Activated T-helper 2 cell treated with anti-CD3 and anti-CD28 coated beads, Interferon-gamma antibody, Interleukin-2, Interleukin-4, amounts not matched to agents 10 μg/mL and 5 μg/mL and 100 μg/mL, durations not matched to agents 14 hours and 24 hours and 36 hours (primary cell): ENCODE measurements at places on chromosomes 12 and 14.

DNA sequence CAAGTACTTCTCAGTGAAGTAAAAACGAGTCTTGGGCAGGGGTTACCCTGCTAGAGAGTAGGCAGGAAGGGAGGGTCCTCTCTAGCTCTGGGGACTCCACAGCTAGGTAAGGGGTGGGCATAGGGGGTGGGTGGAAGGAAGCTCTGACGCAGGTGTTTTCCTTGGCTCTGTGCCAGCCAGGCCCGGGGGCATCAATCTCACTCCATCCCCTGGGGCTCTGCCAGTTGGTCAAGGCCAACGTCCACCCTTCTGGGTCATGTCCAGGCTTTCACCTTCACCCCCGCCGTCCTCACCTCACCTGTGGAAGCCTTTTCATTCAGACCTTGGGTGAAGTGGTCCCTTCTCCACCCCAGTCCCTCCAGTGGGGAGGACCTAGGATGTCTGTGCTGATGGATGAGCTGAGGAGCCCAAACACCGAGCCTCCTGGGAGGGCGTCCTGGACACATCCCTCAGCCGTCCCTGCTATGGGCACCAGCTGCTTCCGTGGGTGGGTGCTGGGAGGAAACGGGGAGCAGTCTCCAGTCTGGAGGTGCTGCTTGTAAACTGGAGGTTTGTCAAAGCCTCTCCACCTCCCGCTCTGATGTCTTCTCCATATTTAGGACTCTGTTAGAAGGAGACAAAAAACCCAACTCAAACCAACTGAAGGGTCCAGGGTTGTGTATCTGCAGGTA, 71.5 kb upstream of the SFSWAP start:
- H3K27ac ChIP-seq: no peak overlapping the region
- peaks cover 12% of the 10 kb centered on the region for H3K27me3 ChIP-seq

DNA sequence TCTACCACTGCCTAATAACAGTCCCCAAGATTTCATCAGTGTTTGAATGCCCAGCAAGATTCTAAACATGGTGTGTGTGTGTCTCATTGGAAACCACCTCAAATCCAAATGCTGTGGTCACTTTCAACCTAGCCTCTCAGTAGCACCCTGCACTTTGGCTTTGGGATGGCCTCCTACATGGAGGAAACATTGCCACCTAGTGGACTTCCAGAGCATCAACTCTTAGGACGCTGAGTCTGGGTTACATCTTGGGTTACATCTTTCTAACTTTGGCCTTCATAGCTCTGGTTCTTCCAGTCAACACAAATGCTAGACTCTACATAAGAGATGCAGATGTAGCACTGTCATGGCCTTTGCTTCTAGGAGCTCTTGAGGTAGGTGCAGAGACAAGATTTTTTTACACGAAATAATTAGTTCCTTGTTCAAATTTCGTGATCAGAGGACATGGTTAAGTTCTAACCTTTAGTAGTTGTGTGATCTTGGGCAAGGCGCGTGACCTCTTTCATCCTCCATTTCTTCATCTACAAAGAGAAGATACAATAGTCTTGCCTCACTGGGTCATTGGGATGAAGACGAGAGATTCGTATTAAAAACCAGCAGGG, 113.5 kb upstream of the VASH1 start:
- H3K27ac ChIP-seq: no peak overlapping the region
- peaks cover 3% of the 10 kb centered on the region for H3K27me3 ChIP-seq
- DNase-seq: peak; percentile 10
- no peaks in the 10 kb centered on the region for H3K36me3 ChIP-seq
- no peak overlapping the region for H3K4me3 ChIP-seq
- H3K4me1 ChIP-seq: no peaks in the 10 kb centered on the region

- no peaks in the 10 kb centered on the region for H3K27me3 ChIP-seq
- no peaks in the 10 kb centered on the region for H3K36me3 ChIP-seq
- H3K4me3 ChIP-seq: no peak overlapping the region
- H3K27ac ChIP-seq: peak overlapping the region; percentile 65
- no peak for DNase-seq
Observed at GRCh38 chr14:94009767-94010166, 12.7 kb downstream of the CCDC197 start.

- H3K36me3 ChIP-seq: no peaks in the 10 kb centered on the region
- DNase-seq: no peak
- H3K27me3 ChIP-seq: no peaks in the 10 kb centered on the region
- no peak overlapping the region for H3K4me3 ChIP-seq
- H3K27ac ChIP-seq: no peak overlapping the region
Observed at GRCh38 chr12:90729736-90730135, 225.2 kb downstream of the CCER1 start.

DNA sequence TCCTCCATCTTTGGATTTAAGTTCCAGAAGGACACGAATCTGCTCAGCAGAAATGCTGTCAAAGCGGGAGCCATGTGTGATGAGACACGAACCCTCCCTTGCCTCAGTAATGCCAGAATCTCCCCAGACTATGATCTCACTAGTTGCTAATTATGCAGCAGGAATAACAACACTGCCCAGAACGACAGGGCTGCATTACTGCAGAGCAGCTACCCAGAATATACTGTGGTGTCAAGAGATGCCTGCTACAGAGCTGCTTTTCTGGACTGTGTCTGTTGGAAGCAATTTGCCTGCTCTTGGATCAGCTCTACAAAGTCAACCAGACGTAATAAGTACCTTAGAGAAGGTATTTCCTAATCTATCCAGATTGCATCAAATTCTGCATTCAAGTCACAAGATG, 5.5 kb downstream of the CSRNP2 start:
- peaks cover 45% of the 10 kb centered on the region for H3K4me1 ChIP-seq
- H3K4me3 ChIP-seq: no peak overlapping the region
- H3K36me3 ChIP-seq: peaks cover 41% of the 10 kb centered on the region

DNA sequence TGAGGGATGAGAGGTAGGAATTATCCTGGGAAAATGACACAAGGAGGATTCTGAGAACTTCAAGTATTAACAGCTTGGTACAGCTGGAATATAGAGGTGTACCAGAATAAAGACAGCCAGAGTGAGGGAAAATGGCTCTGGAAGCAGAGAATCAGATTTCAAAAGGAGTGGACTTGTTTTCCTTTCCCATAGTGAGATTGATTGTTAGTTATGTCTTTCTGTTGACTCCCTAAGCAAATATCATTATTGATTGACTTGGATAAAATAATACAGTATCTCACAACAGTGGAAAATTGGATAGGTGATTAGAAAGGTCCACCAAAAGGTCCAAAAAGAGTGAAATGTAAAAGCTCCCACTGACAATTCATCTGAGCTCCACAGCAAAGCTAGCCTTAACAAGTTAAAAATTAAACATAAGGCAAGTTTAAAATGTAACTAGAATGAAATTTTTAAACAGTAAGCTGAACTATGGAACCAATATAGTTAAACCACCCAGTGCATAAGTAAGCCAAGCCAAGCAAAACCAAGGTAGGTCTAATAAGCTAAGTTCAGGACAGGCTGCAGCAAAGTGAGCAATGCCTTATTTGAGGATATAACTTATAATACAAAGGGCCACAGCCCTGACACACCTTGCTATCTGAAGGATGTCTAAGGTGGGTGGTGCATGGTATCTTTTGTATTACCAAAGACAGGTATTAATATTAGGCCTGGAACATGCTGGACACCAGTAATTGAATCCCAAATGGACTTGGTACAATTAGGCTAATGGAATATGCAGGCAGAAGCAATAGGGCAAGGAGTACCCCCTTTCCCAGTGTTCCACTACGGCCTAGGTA, 21.8 kb downstream of the ENTPD5 start:
- no peaks in the 10 kb centered on the region for H3K36me3 ChIP-seq
- H3K27me3 ChIP-seq: no peaks in the 10 kb centered on the region
- no peak overlapping the region for H3K27ac ChIP-seq
- no peak overlapping the region for H3K4me3 ChIP-seq
- DNase-seq: no peak

GRCh38 chr14:58738189-58738836, 100.6 kb downstream of the DACT1 start:
- DNase-seq: no peak
- H3K36me3 ChIP-seq: no peaks in the 10 kb centered on the region
- H3K4me1 ChIP-seq: peaks cover 42% of the 10 kb centered on the region
- H3K27ac ChIP-seq: no peak overlapping the region
- no peak overlapping the region for H3K4me3 ChIP-seq

- H3K36me3 ChIP-seq: no peaks in the 10 kb centered on the region
- H3K27me3 ChIP-seq: no peaks in the 10 kb centered on the region
- no peak for DNase-seq
- no peak overlapping the region for H3K27ac ChIP-seq
Observed at GRCh38 chr12:100234166-100234565, 32.7 kb downstream of the DEPDC4 start.

- no peak overlapping the region for H3K27ac ChIP-seq
- DNase-seq: no peak
- no peaks in the 10 kb centered on the region for H3K4me1 ChIP-seq
- H3K36me3 ChIP-seq: no peaks in the 10 kb centered on the region
- no peak overlapping the region for H3K4me3 ChIP-seq
Observed at GRCh38 chr14:74333909-74334308, 14.4 kb upstream of the VRTN start.

DNA sequence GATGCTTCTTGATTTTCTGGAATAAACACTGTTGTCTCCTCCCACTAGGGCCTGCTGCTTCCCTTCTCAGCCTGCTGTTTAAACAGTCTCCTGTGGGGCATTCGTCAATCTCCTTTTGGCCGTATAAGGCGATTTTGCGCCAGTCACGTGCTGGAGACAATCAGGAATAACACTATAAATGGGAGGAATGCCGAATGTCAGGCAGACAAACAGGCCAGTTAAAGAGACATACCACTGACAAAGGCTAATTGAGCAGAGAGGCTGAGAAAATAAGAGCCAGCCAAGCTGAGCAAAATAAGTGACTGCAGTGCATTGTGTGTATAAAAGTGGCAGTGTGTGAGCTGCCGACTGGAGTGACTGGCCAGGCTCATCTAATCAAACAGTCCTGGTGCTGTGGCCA, 23.3 kb downstream of the DMAC2L start:
- H3K27ac ChIP-seq: no peak overlapping the region
- peaks cover 10% of the 10 kb centered on the region for H3K4me1 ChIP-seq
- peaks cover 14% of the 10 kb centered on the region for H3K36me3 ChIP-seq
- no peak for DNase-seq
- no peak overlapping the region for H3K4me3 ChIP-seq

DNA sequence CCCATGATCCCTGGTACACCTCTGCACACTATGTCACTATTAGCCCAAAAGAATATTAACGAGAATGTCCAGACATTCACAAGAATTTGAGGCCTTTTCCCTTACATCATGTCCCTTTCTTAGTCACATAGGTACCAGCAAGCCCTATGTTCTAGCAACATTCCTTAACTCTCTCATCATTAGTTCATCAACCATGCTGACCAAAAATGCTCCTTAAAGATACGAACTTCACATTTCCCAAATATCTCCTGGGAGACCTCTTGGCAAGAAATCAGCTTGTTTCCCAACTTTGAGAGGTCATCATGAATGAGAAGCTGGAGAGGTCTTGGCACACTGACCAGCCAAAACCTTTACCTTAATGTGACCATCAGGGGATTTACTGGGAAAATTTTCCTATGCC, 4.6 kb downstream of the SALL2 start:
- no peak overlapping the region for H3K27ac ChIP-seq
- H3K27me3 ChIP-seq: peaks cover 5% of the 10 kb centered on the region
- no peak overlapping the region for H3K4me3 ChIP-seq
- no peak for DNase-seq

DNA sequence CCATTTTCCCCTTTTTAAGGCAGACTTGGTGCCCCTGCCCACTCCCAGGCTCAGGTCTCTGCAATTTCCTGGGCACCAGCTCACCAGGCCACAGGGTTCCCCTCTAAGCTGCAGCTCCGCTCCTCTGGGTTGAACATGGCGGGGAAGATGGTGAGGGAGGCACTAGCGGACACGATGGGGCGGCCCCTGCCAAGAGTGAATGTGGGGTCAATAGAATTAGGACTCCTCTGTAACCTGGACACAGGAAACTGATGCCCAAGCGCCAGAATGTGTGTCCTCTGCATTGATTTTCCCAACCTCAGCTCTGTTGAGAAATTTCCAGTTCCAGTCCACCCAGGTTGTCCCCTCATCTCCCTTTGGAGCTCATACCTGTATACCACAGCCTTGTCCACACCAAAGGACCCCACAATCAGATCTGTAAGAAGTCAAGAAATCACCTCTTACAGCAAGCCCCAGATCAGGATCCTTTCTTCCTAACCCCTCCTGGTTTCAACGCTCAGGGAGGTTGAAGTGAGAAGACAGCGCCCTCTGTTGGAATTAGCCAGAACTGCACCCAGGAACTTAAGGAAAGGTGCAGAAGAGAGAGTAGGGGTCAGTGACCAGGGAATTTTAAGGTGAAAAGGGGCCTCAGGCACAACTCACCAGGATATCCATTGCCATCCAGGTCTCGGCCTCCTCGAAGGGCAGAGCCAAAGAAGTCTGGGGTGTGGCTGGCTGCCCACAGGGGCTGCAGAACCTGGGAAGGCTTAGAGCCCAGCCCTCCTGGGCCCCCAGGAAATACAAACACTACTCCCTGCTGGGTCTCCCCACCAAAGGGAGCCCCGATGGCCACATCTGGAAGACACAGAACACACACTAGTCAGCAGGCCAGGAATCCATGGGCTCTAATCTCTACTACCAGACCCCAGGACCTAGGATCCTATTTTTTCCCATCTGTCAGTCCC, 14.7 kb downstream of the ITGA5 start:
- H3K4me1 ChIP-seq: peaks cover 13% of the 10 kb centered on the region
- H3K4me3 ChIP-seq: no peak overlapping the region
- peak; percentile 45 for DNase-seq
- no peaks in the 10 kb centered on the region for H3K27me3 ChIP-seq

DNA sequence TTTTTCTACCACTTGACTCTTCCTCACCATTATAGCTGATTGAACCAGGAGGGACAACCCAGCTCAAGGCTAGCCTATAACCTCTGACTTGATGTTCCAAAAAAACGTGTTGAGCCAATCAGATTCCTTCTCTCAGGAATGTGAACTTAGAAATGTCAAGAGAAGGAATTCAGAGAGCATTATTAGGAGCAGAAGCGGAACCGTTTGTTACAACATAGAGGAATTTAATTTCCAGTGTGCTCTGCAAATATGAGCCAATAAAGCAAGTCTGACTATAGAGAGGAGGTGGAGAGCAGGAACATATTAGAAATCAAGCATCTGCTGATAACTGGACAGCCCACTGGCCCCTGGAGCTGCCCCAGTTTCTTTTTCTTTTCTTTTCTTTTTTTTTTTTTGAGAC, 15.3 kb upstream of the PELI2 start:
- H3K36me3 ChIP-seq: no peaks in the 10 kb centered on the region
- H3K27me3 ChIP-seq: peaks cover 12% of the 10 kb centered on the region
- no peaks in the 10 kb centered on the region for H3K4me1 ChIP-seq
- H3K4me3 ChIP-seq: no peak overlapping the region
- no peak overlapping the region for H3K27ac ChIP-seq
- DNase-seq: no peak

DNA sequence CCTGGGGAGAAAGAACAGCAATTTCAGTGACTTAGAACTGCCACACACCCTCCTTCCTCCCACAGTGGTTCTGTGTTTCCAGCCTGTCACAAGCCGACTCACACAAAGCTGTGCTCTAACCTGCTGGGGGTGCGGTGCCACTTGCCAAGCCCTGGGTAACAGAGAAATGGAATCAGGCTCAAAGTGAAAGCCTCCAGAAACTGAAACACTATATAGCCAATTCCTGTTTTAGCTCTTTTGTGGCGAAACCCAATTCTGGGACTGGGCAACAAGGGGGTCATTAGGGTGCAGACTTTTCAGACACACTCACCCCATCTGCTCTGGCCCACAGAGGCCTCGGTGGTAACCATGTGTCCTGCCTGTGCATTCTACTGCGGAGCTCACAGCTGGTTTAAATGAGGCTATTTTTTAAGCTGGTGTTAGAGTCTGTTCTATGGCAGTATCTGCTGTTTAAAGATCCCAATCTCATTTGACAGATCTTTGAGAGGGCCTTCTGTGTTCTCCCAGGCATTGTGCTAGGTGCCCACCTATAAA, 15.2 kb upstream of the ACTR6 start:
- H3K27ac ChIP-seq: peak overlapping the region; percentile 68
- H3K4me3 ChIP-seq: no peak overlapping the region
- no peak for DNase-seq
- H3K36me3 ChIP-seq: peaks cover 33% of the 10 kb centered on the region
